IPS-NIHi11 (cell line): ENCODE measurements at places on chromosomes 2 and 18.

- no peak for DNase-seq
These were observed 144.4 kb downstream of the GFPT1 start for GRCh38 chr2:69242651-69243051.

DNA sequence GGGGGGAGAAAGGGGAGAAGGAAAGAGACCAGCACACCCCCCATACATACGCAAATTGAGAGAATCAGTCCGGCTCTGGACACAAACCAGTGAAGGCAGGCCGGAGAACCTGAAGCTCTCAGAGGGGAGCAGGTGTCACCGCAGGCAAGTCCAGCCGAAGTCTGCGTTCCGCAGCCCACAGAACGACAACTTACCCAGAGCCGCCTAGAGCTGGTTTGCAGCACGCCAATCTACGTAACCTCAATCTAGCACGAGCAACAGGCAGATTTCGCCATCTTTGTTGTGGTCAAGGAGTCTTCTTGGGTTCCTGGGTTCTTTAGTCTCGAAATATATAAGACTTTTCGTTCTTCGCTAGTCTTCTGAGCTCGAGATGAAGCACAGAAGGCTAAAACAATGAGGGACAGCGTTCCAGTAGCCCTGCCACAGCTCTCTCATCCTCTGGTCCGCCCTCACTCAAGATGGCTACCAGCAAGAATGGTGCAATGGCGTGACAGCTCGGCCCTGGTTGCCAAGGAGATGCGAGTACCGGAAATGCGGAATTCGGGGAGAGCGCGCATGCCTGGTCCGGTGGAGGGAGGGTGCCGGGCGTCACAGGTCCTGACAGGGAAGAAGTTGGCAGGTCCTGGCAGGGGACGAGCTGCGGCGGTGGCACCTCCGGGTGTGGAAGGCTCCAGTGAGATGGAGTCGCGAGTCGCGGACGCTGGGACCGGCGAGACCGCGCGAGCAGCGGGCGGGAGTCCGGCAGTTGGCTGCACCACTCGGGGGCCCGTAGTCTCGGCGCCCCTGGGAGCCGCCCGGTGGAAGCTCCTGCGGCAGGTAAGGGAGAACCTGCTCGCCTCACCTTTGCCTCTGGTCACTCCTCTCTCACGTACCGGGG lies at the start of the genes CAMKMT and PREPL:
TSS of gene CAMKMT (plus strand) at position 618 of the 877 bp plus-strand sequence.
TSS of gene PREPL (minus strand) at position 165 of the 877 bp plus-strand sequence. CDS start 15,152 bp downstream, outside the sequence.
- DNase-seq = peak; percentile 97

DNA sequence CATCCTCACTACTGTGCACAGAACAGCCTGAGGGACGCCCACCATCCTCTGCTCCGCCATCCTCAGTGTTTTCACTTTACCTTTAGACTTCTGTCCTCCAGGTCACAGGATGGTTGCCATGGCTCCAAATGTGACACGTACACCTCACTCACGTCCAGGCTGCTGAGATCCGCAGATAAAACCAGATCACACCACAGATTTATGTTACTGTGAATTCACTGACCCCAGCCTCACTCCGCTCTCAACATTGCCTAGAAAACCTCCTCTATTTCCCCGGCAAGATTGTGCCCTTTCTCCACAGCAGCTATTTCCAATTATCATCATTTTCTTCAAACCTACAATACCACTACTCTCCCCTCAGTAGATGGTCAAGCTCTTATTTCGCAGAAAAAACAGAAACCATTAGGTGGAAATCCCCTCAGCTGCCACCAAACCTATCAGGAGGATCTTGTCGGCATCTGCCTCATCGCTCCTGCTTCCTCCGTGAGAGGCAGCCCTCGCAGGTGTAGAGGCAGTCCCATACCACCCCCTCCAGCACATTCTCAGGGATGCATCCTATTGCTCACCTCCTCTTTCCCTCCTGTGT lies 49.8 kb upstream of the SLC1A4 start:
- no peak for DNase-seq

GRCh38 chr2:122451040-122451439 lies 695.6 kb downstream of the TSN start:
- DNase-seq = peak; percentile 31

- no peak for DNase-seq
These were observed 21.5 kb downstream of the GCA start for GRCh38 chr2:162365392-162365791.

DNA sequence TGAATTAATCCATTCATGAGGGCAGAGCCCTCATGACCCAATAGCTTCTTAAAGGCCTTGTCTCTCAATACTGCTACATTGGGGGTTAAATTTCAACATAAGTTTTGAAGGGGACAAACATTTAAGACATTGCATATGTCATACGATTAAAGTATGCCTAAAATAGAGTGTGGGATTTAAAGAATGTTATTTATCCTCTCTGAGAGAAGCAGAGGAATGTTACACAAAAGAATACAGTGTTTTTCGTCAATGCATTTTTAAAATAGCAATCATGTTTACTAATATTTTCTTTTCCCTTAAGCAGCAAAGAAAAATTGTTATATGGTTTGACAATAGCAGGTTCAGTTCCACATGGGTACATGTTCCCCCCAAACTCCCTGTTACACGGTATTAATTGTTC lies 363.1 kb downstream of the NUP35 start:
- DNase-seq = no peak

DNA sequence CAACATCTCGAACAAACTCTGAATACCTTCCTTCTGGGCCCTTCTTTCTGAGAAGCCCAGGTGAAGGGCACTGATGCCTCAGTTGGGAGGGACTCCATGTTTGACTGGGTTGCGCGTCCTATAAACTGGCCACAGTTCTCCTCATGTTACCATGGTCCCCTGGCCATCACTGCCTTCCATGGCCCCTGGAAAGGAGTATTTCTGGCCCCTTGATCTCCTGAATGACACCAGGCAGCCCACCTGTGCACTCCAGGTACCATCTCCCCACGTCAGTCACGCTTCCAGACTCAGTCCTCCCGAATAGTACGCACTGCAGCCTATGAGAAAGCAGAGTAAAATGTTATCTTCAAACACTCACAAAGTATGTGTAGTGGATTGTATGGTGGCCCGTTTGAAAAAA lies 73.9 kb downstream of the ACKR3 start:
- no peak for DNase-seq

GRCh38 chr2:239596253-239596652 lies 195.4 kb upstream of the HDAC4 start:
- DNase-seq = no peak

DNA sequence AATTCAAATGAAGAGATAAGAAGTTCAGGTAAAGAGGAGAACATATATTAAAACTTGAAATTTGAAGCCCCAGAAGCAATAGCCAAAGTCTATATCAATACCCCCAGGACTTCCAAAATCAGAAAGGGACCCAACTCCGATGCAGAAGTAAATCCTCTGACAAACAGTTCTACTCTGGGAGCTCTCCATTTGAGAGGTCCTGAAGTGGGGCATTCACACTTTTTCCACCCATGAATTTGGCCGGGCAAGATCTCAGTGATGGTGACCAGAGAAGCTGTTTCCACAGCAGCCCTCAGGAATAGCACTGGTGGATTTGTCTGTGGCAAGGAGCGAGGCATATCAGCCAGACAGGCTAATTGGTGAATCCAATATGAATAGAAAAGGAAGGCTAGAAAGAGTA lies 313.6 kb upstream of the MC4R start:
- DNase-seq = no peak

- DNase-seq = no peak
These were observed 342.6 kb upstream of the KLHL29 start for GRCh38 chr2:23042216-23042906.

DNA sequence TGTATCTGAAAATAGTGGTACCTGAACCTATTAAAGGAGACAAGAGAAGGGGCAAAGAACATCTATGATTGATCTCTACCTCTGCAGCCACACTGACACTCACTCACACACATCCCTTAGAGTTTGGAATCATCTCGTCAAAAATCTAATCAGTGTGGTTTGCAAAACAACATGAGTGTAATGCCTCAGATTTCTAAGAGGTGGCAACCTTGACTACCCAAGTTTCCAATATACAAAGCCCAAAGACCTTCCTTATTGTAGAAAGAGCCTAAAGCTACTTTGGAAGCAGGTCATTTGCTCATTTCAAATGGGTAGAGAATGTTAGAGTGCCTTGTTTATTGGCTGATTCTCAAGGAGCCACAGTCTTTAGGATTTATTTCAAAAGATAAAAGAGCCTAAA lies 444.9 kb downstream of the ARHGAP15 start:
- no peak for DNase-seq

DNA sequence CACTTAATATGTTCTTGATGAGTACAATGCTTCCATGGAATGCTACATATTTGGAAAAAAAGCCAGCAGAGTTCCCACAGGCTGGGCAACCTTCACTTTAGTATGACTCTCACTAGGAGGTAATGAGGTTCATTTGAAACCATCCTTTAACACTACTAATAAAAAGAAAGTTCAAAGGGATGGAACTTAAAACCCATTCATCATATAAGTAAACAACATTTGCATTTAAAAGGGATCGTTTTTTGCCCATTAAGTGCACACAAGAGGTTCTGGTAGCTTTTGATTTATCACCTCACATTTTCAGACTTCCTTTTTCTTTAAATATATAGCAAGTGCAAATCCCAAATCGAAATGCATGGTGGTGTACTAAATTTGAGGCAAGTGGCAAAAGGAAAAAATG lies 270.8 kb upstream of the DCC start:
- DNase-seq = no peak

- no peak for DNase-seq
These were observed 91.4 kb upstream of the RBMS1 start for GRCh38 chr2:160584972-160585494.

GRCh38 chr2:240569523-240569997 lies 1.3 kb downstream of the RNPEPL1 start:
- DNase-seq = no peak

DNA sequence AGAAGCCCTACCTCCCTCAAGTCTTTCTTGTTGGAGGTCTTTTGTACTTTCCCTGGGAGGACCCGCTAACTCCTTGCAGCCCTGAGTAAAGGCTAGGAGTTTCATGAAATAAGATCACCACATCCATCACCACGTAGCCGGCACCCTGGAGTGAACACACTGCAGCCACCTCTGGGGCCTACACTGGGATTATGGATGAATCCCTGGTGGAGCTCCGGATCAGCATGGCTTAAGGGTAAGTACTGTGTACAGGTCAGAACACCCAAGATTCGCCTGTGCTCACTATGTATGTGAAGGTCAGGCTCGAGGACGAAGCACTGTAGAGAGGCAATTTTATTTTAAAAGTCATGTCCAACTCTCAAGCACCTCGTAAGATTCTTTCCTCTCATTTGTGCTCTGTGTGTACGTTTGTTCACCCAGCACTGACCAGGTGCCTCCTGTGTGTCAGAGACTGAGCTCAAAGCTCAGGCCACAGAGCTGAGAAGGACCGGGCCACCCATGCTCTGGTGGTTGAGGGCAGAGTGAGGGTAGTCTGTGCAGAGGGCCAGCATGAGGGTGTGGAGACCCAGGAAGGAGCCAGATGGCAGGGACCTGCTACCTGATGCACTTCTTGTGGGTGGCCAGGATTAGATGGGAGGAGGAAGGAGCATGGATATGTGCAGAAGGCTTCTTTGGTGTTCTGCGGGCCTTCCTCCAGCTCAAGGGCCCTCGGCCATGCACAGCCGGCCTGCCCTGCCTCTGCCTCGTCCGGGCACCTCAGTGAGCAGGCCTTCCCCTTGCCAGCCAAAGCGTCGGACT lies 66.7 kb upstream of the TFCP2L1 start:
- DNase-seq = no peak

GRCh38 chr2:121260370-121261154 lies 24.4 kb downstream of the TFCP2L1 start:
- DNase-seq = no peak

GRCh38 chr2:240182001-240182400 lies 41.5 kb upstream of the OTOS start:
- no peak for DNase-seq

DNA sequence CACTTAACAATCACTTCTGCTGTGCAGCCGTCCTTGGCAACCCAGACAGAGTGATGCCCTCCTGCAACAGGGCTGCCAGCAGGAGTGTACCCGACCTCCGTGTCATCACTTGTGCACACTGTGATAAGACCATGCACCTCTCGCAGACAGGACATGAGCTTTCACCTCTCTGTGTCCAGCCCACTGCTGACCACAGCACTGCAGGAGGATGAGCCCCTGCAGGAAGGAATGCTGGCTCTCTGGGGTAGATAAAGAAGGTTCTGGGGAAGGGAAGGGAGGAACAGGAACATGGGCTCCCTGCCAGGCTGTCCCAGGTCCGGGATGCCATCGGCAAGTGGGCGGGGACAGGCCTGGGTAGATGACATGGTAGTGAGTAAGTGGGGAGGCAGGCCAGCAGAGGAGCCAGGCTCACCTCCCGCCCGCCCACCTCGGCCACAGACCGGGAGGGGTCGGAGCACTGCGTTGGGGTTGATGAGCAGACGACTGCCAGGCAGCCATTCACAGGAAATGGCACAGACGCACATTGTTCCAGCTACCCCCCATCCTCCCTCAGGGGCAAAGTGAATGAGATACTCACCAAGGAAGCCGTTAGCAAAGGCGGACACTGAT lies 18.6 kb upstream of the COL6A3 start:
- no peak for DNase-seq

- DNase-seq = no peak
These were observed 2056.8 kb upstream of the CELF4 start for GRCh38 chr18:39622431-39622830.

DNA sequence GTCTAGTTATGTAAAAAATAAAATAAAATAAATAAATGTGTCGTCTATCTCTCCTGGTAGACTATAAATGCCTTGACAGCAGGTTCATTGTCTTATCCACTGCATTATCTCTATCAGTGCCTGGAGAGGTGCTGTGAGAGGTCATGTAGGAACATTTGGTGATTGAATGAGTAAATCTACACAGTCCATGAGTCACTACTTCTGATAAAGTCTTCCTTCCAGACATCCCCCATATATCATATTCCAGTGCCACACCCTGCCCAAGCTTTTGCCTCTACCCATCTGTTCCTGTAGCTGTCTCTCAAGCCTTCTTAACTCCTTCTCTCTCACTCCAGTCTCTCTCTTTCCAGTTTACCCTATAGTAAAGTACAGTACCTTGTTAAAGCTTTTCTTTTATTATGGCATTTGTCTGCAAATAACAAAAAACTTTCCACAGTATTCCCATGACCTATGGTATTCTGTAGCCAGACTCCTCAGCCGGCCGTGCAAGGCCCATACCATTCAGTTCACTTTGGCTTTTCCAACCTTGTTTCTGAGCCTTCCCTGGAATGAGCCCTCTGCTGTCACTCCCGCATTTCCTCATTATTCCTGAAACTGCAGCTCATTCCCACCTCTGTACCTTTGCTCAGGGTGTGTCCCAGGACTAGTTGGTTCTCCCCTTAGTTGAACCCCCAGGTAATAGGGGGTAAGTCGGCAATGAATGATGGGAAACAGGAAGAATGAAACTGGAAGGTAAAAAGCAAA lies 37.5 kb downstream of the ANXA4 start:
- no peak for DNase-seq

DNA sequence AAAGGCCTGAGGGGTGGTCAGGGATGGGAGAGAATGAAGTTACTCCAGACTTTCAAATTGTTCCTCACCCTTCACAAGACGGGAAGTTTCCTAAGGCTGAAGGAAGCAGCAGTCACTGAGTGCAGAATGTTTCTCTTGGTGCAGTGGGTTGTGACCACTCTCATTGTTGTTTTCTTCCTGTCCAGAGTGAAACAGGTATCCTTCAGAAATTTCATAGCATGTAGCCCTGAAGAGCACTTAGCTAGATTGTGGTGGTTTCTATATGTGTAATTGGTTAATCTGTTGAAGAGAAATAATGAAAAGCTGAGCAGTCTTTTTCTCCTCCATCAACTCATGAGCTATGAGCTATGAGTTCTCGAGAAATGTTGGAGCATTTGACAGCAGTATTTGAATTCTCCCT lies 96.8 kb downstream of the GPD2 start:
- DNase-seq = no peak

- no peak for DNase-seq
These were observed 14.5 kb downstream of the CLIP4 start for GRCh38 chr2:29129586-29130281.
